ENCODE measurements at places on chromosomes 16 and 17. TPM values are rescaled to one million over a fixed set of nuclear protein-coding genes. Genes with fewer than 3 reads are reported as not detected.

The CALCOCO2 gene
- 44.0 TPM for total RNA-seq

The TGFB1I1 gene
- total RNA-seq = 8.6 TPM

The CDK3 gene
- total RNA-seq = 7.7 TPM

The CASKIN2 gene
- 4.8 TPM for total RNA-seq

The TMEM219 gene
- total RNA-seq = 68.5 TPM

The B9D1 gene
- total RNA-seq = 20.2 TPM

The DCAKD gene
- total RNA-seq = 22.8 TPM

The CES5A gene
- total RNA-seq = not detected

The TVP23A gene
- not detected for total RNA-seq

The GPRC5B gene
- 0.10 TPM for total RNA-seq

The SEPTIN12 gene
- total RNA-seq = not detected

The CACNG1 gene
- not detected for total RNA-seq

The NHLRC4 gene
- 0.35 TPM for total RNA-seq

The ZNF750 gene
- total RNA-seq = not detected

The KRTAP4-5 gene
- total RNA-seq = not detected

The STH gene
- not detected for total RNA-seq

The IGSF6 gene
- total RNA-seq = not detected

The NPTX1 gene
- total RNA-seq = 0.67 TPM

The RDM1 gene
- 3.2 TPM for total RNA-seq

The TP53TG3C gene
- total RNA-seq = not detected

The OR3A2 gene
- total RNA-seq = not detected

The SDR42E1 gene
- not detected for total RNA-seq

The TNFRSF17 gene
- not detected for total RNA-seq

The TBC1D3L gene
- total RNA-seq = 4.8 TPM

The PTX4 gene
- total RNA-seq = 0.15 TPM

The MAPK7 gene
- 6.5 TPM for total RNA-seq

The OR3A3 gene
- total RNA-seq = not detected

The KCNG4 gene
- total RNA-seq = 0.02 TPM

The GSDMA gene
- not detected for total RNA-seq

The HID1 gene
- 8.2 TPM for total RNA-seq

The DNAI2 gene
- total RNA-seq = not detected

The HAS3 gene
- not detected for total RNA-seq
